Bladder microvascular endothelial cell (primary cell): ENCODE measurements at places on chromosomes 3 and 15. TPM values are rescaled to one million over a fixed set of nuclear protein-coding genes. Genes with fewer than 3 reads are reported as not detected.

KIF23 gene
- total RNA-seq = 29.3 and 31.5 TPM in 2 replicates

GOLGA6A gene
- total RNA-seq = not detected in 2 replicates

GOLGA8M gene
- total RNA-seq = 0.16 and 7.2 TPM in 2 replicates

ALDH1A3 gene
- total RNA-seq = 37.1 and 42.6 TPM in 2 replicates

CAV3 gene
- not detected in 2 replicates for total RNA-seq

HRG gene
- total RNA-seq = not detected in 2 replicates

TMEM266 gene
- total RNA-seq = not detected in 2 replicates

ACKR4 gene
- 0.49 and 0.50 TPM in 2 replicates for total RNA-seq

CPB1 gene
- not detected in 2 replicates for total RNA-seq

PP2D1 gene
- not detected in 2 replicates for total RNA-seq

KLHL18 gene
- 19.1 and 32.7 TPM in 2 replicates for total RNA-seq

CELSR3 gene
- 0.49 and 0.82 TPM in 2 replicates for total RNA-seq

DUSP7 gene
- 7.0 TPM in 2 replicates for total RNA-seq

MESP2 gene
- total RNA-seq = not detected in 2 replicates

MYO5C gene
- total RNA-seq = 19.4 and 23.3 TPM in 2 replicates

SH2D7 gene
- not detected in 2 replicates for total RNA-seq

CCRL2 gene
- 2.5 and 6.3 TPM in 2 replicates for total RNA-seq

GREM1 gene
- total RNA-seq = 0.06 and 0.16 TPM in 2 replicates

PSMD2 gene
- total RNA-seq = 371 and 561 TPM in 2 replicates

ACOX2 gene
- 0.32 and 4.9 TPM in 2 replicates for total RNA-seq

GP9 gene
- total RNA-seq = not detected in 2 replicates

GFM1 gene
- total RNA-seq = 64.9 and 128 TPM in 2 replicates

USP50 gene
- total RNA-seq = 0.69 TPM in 1 of 2 replicates, not detected in the other

PML gene
- total RNA-seq = 47.4 and 114 TPM in 2 replicates

ZKSCAN7 gene
- 1.3 and 1.6 TPM in 2 replicates for total RNA-seq

COL8A1 gene
- 86.8 and 462 TPM in 2 replicates for total RNA-seq

SCN5A gene
- 1.6 and 5.2 TPM in 2 replicates for total RNA-seq

MUSTN1 gene
- not detected in 2 replicates for total RNA-seq

ACTRT3 gene
- total RNA-seq = 1.5 and 2.0 TPM in 2 replicates

MRPL47 gene
- 21.9 and 25.1 TPM in 2 replicates for total RNA-seq

ITIH1 gene
- total RNA-seq = 0.16 TPM in 1 of 2 replicates, not detected in the other

SAMD7 gene
- total RNA-seq = not detected in 2 replicates

TEX9 gene
- 0.49 and 0.63 TPM in 2 replicates for total RNA-seq

UROC1 gene
- not detected in 2 replicates for total RNA-seq

ALDH1A2 gene
- 2.6 and 18.9 TPM in 2 replicates for total RNA-seq

DNAJB8 gene
- total RNA-seq = not detected in 2 replicates
